ENCODE measurements at places on chromosomes 6 and 20.
A peak's percentile ranks its signal among the peaks of the same experiment; 100 is the strongest.

DNA sequence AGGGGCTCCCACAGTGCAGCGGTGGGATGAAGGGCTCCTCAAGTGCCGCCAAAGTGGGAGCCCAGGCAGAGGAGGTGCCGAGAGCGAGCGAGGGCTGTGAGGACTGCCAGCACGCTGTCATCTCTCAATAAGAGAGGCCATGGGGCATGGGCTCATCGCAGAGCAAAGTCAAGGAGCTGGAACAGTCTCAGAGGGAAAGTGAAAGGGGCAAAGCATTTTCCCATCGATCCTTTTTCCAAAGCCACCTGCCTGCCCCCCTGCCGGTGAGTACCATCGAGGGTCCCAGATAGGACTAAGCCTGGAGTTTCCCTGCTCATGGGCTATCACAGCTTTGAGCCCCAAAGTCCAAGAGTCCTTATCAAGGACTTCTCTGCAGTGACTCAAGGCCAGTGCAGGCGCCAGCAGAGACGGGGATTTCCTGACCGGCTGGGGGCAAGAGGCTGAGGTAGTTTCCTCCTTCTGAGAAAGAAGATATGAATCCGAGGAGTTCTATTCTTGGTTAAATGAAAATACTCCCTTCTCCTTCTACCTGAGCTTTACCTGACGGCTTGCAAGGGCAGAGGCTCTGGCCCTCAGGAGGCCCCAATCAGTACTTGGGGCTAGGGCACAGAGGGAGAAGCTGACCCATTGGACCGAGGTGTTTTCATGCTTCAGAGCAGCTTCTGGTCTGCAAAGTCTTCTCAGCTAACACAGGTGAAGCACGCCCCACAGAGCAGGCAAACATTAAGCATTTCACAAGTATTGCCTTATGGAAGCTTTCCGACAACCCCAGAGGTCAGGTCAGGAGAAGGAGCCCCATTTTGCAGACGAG, 22.6 kb downstream of the ETV7 start:
- peak; percentile 37 for DNase-seq

GRCh38 chr6:43747784-43748183, 22.2 kb upstream of the VEGFA start:
- DNase-seq = no peak

DNA sequence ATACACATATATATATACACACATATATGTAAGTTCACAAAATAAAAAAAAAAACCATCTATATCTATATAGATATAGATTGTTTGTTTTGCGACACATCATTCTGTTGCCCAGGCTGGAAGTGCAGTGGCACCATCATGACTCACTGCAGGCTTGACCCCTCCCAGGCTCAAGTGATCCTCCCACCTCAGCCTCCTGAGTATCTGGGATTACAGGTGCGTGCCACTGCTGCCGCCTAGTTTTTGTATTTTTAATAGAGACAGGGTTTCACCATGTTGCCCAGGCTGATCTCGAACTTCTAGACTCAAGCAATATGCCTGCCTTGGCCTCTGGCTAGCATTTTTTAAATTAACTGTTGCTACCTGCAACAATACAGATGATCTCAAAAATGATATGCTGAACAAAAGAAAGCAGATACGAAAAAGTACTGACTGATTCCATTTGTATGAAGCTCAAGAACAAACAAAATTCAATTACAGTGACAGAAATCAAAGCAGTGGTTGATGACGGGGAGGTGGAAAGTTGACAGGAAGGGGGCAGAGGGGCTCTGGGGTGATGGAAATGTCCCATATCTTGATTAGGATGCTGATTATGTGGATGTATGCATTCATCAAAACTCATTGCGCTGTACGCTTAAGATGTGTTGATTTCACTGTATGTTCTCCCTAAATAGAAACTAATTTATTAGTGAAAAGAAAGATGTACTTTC, 49.6 kb downstream of the ATXN1 start:
- no peak for DNase-seq

DNA sequence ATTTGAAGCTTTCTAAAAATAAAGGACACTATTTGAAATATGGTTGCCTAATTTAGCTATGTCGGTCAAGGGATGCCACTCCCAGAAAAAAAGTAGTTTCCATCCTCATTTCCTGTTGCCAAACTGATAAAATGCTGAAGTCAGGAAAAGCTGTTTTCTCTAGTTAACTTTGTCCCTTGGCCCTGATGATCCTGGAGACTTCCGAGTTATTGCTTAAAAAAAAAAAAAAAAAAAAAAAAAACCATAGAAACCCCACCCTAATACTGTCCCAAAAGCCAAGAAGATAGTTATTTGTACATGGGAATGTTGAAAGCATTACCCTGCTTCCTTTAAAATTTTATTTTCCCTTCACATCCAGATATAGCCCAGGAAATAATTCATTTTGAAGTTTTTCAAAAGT, 236.7 kb downstream of the SOD2 start:
- no peak for DNase-seq

GRCh38 chr6:35970181-35970580, 49.3 kb upstream of the SRPK1 start:
- no peak for DNase-seq

DNA sequence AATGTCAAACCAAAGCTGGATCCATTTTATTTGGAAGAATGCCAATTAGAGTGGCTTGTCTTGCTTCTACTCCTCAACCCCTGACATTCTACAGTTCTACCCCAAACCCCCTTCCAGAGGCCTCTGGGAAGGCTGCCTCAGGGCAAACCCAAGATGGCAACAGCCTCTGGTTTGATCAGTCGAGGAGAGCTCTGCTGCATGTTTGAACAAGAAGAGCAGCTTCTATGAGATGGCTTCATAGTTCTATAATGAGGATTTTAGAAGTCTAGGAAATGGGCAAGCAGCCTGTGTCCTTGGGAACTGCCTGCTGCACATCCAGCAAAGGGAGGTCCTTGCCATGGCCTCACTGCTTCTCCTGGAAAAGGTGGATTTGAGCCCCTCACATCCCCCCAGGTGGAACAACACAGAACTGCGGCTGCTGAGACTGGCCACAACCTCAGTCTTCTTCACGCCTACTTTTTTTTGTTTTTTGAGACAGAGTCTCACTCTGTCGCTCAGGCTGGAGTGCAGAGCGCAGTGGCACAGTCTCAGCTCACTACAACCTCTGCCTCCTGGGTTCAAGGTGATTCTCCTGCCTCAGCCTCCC, 37.9 kb downstream of the ZC3H12D start:
- DNase-seq = no peak

- DNase-seq = no peak
Observed at GRCh38 chr6:104689551-104690205, 170.0 kb downstream of the HACE1 start.

- no peak for DNase-seq
Observed at GRCh38 chr20:640674-641515, 12.1 kb downstream of the SRXN1 start.

- no peak for DNase-seq
Observed at GRCh38 chr6:3341467-3341866, 82.7 kb downstream of the PSMG4 start.

DNA sequence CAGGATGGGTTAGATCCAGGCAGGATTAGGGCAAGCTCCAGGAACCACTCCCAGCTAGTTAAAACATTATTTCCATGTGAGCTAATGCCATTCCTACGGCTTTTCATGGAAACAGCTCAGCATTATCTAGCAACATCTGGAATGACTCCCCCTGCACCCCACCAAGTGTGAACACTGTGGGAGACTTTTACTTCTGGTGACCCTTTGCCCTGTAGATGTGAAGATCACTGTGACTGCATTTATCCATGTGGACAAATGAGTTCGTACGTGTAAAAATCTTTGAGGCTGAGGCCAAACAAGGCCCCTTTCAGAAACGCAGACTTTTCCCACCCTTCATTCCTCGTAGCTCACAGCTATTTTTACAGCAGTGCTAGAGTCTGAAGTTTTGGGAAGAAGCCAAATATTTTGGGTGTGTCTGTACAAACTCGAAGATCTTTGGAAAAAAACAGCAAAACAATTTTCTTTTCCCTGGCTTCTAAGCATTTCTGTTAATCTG, 221.8 kb upstream of the SOX4 start:
- DNase-seq = no peak

GRCh38 chr6:5034736-5035135, 30.9 kb upstream of the RPP40 start:
- DNase-seq = no peak

- DNase-seq = no peak
Observed at GRCh38 chr6:90894285-90895130, 307.6 kb upstream of the MAP3K7 start.
